ENCODE measurements at places on chromosomes 3 and 15. TPM values are rescaled to one million over a fixed set of nuclear protein-coding genes. Genes with fewer than 3 reads are reported as not detected.

DNA sequence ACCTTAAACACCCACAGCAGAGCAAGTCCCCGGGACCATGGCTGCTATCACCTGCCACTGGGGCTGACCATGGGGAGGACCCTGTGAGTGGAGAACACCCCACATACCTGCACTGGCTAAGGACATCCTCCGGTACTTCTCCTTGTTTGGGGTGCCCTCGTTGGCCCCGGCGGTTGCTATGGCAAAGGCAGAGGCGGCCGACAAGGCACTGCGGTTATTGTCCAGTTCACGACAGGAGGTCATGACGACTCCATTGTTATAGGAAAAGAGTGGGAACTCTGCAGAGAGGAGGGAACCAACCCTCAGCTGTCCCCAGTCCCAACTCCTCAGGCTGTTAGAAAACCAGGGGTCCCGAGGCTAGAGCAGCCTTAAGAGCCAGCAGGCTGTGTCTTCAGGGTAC is 54.8 kb upstream of the CTSH start:
- H3K4me1 ChIP-seq = no peaks in the 10 kb centered on the region
- H3K27ac ChIP-seq = no peak overlapping the region
- H3K36me3 ChIP-seq = no peaks in the 10 kb centered on the region

GRCh38 chr3:139935016-139935865 is at the start of gene CLSTN2:
Gene CLSTN2 (plus strand): TSS chr3:139935185.
- H3K27ac ChIP-seq = no peak within 1 kb of the TSS
- H3K4me1 ChIP-seq = peaks cover 25% of the 10 kb centered on the region
- H3K27me3 ChIP-seq = peaks cover 27% of the 10 kb centered on the region

DNA sequence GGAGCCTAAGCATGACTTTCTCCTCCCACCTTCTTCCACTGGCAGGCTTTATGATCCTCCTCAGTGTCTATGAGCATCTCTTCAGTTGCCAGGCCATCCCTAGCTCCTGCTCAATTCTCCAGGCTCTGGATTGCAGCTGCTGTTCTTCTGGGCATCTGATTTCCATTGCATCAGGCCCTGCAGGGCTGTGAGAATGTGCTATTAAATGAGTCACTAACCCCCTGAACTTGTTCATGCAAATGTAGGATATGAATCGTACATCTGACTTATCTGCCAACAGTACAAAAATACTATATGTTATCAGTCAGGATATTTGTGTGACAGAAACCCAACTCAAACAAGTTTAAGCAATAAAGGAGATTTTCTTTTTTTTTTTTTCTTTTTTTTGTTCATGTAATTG is 11.9 kb downstream of the GPR176 start:
- no peak for DNase-seq
- H3K27ac ChIP-seq = no peak overlapping the region
- H3K4me1 ChIP-seq = no peaks in the 10 kb centered on the region
- no peak overlapping the region for H3K4me3 ChIP-seq

DNA sequence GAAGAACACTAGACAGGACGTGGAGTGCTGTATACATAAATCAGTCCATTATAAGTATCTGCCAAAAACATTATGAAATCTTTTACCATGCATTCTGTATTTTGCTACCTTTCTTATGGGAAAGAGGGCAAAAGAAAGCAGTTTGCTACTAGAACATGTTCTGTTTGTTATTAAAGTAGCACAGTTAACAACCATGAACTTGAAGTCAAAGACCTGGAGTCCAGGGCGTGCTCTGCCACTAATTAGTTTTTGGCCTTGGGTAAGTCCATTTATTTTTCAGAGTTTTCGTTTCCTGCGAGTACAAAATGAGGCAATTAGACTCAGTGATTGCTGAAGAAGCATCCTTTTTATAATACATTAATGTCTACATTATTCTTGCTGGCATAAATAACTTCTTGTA is 143.3 kb upstream of the AGTR1 start:
- H3K27ac ChIP-seq = no peak overlapping the region
- no peaks in the 10 kb centered on the region for H3K27me3 ChIP-seq
- DNase-seq = no peak
- H3K36me3 ChIP-seq = no peaks in the 10 kb centered on the region
- H3K4me1 ChIP-seq = peaks cover 11% of the 10 kb centered on the region

GRCh38 chr3:16808393-16809107 is 76.2 kb upstream of the PLCL2 start:
- DNase-seq = peak; percentile 68
- H3K4me3 ChIP-seq = no peak overlapping the region
- H3K36me3 ChIP-seq = no peaks in the 10 kb centered on the region
- no peaks in the 10 kb centered on the region for H3K27me3 ChIP-seq

GRCh38 chr3:140708815-140709214 is 31.0 kb downstream of the TRIM42 start:
- H3K36me3 ChIP-seq = no peaks in the 10 kb centered on the region
- H3K27me3 ChIP-seq = no peaks in the 10 kb centered on the region
- H3K27ac ChIP-seq = no peak overlapping the region
- DNase-seq = no peak

- H3K27ac ChIP-seq = no peak overlapping the region
- H3K4me3 ChIP-seq = no peak overlapping the region
- H3K27me3 ChIP-seq = no peaks in the 10 kb centered on the region
- DNase-seq = no peak
- H3K4me1 ChIP-seq = no peaks in the 10 kb centered on the region
These were observed 22.8 kb upstream of the ELP6 start for GRCh38 chr3:47536221-47536891.

DNA sequence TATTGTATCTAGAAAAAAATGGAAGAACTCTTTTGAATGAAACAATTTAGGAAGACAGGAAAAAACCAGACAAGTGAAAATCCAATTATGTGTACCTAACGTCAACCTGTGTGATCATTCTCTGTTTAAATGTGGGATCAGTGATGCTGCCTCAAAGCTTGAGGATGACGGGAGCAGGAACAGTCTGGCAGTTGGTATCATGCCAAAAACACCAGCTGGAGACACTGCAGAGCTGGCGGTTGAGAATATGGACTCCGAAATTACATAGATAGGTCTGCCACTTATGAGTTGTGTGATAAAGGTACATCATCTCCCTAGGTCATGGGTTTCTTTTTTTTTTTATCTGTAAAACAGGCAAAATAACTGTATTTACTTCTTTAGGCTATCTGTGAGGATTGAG is 480.5 kb downstream of the CNTN4 start:
- H3K36me3 ChIP-seq = no peaks in the 10 kb centered on the region
- H3K27me3 ChIP-seq = no peaks in the 10 kb centered on the region
- H3K4me3 ChIP-seq = no peak overlapping the region
- no peak for DNase-seq
- H3K27ac ChIP-seq = no peak overlapping the region

DNA sequence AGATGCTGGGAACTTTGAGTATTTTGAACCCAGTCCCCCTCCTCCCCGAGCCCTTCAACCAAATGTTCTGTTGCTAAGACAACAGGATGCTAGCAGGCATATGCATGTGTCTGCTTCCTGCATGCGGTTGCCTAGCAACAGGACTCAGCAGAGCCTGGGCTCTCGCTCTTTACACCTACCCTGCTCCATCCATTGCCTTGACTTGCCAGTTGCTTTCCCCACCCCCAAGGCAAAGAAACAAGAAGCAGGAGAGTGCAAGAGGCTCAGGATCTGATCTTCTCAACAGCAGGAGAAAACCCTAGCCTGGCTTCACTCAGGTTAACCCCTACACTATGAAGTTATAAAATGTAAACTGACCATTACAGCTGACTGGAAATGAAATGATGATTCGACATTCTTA is 393.0 kb downstream of the IGSF11 start:
- no peak for DNase-seq
- H3K27ac ChIP-seq = no peak overlapping the region
- H3K27me3 ChIP-seq = peaks cover 14% of the 10 kb centered on the region
- no peaks in the 10 kb centered on the region for H3K36me3 ChIP-seq
- no peaks in the 10 kb centered on the region for H3K4me1 ChIP-seq
- H3K4me3 ChIP-seq = no peak overlapping the region

- H3K27me3 ChIP-seq = no peaks in the 10 kb centered on the region
- no peak overlapping the region for H3K4me3 ChIP-seq
- H3K4me1 ChIP-seq = no peaks in the 10 kb centered on the region
- no peak overlapping the region for H3K27ac ChIP-seq
These were observed 7.3 kb downstream of the SRPRB start for GRCh38 chr3:133812872-133813271.

DNA sequence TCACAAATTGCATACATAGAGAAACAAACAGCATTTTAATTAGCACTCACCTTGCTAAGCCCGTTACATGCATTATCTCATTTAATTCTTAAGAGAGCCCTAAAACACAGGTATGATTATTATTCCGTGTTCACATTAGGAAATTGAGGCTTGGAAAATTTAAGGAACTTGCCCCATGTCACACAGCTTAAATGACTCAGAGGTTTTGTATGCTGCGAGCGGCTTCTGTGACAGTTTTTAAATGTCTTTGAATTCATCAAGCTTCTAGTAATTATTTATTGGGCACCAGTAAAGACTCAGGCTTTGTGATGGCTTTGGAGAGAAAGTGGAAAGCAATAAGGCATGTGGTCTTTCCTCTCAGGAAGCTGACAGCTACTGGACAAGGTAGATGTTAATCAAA is 166.7 kb upstream of the THBS1 start:
- H3K4me1 ChIP-seq = peaks cover 23% of the 10 kb centered on the region
- no peak overlapping the region for H3K27ac ChIP-seq
- no peak overlapping the region for H3K4me3 ChIP-seq
- H3K36me3 ChIP-seq = no peaks in the 10 kb centered on the region
- DNase-seq = peak; percentile 26

- no peak for DNase-seq
- no peaks in the 10 kb centered on the region for H3K36me3 ChIP-seq
- no peaks in the 10 kb centered on the region for H3K27me3 ChIP-seq
These were observed 292.4 kb upstream of the CBLB start for GRCh38 chr3:106161246-106161645.

GRCh38 chr3:24156466-24156865 is 211.4 kb downstream of the NR1D2 start:
- DNase-seq = no peak
- H3K4me1 ChIP-seq = peaks cover 5% of the 10 kb centered on the region
- no peak overlapping the region for H3K27ac ChIP-seq
- H3K36me3 ChIP-seq = no peaks in the 10 kb centered on the region
- H3K4me3 ChIP-seq = no peak overlapping the region
- H3K27me3 ChIP-seq = no peaks in the 10 kb centered on the region

NMB gene
- total RNA-seq = 7.4 TPM

PIGZ gene
- total RNA-seq = 14.9 TPM

Measured in esophagus muscularis mucosa (tissue), 4 donors.